Neural crest cell (in vitro differentiated cells): ENCODE measurements at places on chromosomes 16 and 17.

DNA sequence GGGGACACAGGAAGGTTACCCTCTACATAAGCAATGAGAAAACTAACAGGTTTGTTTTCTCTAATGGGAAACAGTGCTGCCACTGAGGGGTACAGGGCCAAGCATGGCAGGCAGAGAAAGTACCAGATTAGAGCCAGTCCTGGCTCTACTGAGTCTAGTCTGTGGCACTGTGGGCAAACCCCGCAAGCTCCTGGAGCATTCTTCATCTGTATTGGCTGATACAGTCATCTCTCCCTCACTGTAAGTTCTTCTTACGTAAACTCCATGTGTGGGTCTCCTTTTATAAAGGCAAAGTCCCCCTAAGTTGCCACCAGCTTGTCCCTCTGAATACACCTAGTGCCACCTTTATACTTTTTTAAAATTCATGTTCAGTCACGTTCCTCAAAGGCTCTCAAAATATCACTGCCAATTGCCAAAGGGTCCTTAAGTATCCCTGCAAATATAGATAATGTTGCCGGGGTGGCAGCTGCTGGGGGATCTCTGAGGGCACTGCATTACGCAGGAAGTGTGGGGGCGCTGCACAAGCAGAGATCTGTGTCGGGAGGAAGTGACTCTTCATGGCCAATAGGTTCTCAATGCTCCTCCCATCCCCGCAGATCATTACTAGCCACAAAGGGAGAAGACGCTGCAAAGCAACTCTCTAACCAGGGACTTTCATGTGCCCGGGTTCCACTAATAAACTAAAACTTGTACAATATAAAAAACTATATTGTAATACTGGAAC, 18.8 kb downstream of the XPO6 start:
- no peak for DNase-seq

DNA sequence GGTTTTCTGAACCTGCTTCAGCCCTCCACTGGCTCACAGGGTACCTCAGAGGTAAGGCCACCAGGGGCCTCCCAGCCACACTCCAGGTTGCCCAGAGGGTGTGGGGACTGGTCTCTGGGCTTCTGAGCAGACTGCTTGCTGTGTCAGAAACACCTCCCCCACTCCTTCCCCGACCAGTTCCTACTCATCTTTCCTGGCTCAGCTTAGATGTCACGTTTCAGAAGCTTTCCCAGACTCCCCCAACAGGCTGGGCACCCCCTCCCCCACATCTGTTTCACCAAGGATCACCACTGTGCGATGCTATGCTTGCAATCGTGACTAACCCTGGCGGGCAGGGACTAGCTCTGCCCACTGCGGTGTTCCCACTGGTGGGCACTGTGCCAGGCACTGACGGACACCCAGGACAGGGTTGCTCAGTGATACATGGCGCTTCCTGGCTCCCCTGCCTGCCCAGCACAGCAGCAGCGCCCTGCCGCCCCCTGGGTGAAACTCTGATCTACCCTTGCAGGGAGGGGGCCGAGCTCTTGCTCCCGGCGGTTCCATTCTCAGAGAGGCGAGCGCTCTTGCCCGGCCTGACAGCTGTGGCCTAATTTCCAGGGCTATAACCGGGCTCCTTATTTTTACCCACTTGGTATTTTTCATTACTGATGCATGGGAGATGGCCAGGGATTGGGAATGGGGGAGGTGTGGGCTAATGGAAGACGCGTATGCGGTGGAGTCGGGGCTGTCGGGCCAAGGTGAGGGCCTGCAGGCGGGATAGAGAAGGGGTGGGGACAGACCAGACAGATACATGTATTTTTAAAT, 29.4 kb upstream of the MTSS2 start:
- DNase-seq, result no peak

- no peak for DNase-seq
Measured at GRCh38 chr16:85407-85782, 7.4 kb downstream of the MPG start.

GRCh38 chr16:51937771-51938170, 609.2 kb downstream of the TOX3 start:
- no peak for DNase-seq

- DNase-seq, result peak; percentile 94
Measured at GRCh38 chr16:75566040-75566757, at the start of gene GABARAPL2. Gene GABARAPL2 (plus strand): TSS chr16:75566379. CDS start chr16:75566487, 108 bp downstream.

GRCh38 chr17:28616281-28616680, 2.3 kb upstream of the RSKR start:
- DNase-seq, result no peak

GRCh38 chr17:16486373-16487250, 5.4 kb downstream of the LRRC75A start:
- DNase-seq, result no peak

GRCh38 chr17:73151916-73152632, 12.7 kb upstream of the SSTR2 start:
- DNase-seq, result no peak

DNA sequence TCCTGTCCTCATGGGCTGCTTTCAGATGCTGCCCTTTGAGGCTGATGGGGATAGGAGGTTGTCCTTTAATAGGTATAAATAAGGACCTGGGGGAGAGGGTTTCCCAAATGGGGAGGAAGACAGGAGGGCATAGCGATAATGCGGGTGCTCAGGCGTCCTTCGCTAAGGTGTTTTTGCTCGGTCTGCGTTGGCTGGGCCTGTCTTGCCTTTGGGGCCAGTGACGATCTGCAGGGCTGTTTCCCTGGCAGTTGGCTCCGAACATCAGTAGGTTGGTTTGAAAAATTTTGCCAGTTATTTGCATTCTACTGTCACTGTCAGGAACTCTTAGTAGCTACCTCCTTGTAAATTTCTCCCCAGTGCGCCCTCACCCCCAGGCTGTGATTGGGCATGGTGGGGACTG, 37.8 kb upstream of the CDC42EP4 start:
- DNase-seq, result no peak

GRCh38 chr17:83037874-83038165, 41.6 kb upstream of the METRNL start:
- no peak for DNase-seq

GRCh38 chr17:76989519-76989918, 121.3 kb downstream of the MGAT5B start:
- no peak for DNase-seq

DNA sequence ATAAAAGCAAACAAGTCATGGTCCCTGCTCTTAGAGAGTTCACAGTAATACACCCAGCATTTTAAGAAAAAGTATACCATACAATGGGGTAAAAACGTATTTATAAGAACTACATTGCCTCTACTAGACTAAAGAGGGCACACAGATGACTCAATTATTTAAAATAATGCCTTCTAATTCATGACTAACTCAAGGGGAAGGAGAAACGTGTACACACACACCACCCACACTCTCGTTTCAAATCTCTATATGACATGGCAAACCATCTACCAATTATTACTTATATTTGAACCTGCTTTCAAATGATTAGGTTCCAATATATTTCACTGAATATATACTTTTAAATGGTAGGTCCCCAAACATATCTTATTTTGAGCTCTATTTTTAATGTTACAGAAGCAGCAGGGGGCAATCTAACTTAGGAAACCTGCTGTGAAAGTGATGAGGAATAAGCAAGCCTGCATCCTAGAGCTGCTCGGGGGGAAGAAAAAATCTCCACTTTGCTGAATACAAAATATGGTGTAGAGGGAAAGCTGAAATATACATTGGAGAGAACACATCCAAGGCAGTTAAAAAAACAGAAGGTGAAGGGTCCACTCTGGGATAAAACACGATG, 232.4 kb upstream of the PSMD7 start:
- no peak for DNase-seq

GRCh38 chr17:44198721-44199552, 747 bp downstream of the ATXN7L3 start:
- peak; percentile 41 for DNase-seq

DNA sequence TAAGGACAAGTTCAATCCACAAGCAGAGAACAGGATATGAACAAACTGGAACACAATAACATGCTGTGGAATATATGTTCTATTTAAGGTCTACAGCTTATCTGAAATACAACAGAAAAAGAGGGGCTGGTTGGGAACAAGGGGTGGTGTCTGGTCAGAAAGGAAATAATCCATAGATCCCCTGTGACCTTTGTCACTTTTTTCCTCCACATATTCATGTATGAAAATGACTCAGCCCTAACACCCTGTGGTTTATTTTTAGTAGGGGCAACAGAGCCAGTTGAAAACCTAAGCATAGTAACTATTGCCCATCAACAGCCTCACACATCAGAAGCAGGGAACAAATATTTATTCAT, 12.3 kb upstream of the SPAG9 start:
- DNase-seq, result no peak

- DNase-seq, result no peak
Measured at GRCh38 chr16:56260378-56261160, 69.3 kb downstream of the GNAO1 start.

DNA sequence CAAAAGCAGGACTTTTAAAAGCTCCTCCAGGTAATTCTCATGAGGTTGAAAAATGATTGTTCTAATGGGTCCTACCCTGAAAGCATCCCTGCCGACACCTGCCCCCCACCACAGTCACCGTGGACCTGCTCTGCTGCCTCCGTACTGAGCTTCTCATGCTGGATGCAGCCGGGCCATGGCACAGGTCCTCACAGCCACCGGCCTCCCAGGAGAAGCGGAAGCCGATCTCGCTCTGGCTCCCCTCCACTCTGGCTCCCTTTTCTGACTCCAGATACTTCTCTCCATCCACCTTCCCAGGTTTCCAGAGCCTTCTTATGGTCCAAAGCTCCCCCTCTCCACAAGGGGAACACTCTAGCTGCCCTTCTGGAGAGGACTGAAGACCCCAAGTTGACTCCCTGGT, 10.2 kb downstream of the RPRML start:
- no peak for DNase-seq

DNA sequence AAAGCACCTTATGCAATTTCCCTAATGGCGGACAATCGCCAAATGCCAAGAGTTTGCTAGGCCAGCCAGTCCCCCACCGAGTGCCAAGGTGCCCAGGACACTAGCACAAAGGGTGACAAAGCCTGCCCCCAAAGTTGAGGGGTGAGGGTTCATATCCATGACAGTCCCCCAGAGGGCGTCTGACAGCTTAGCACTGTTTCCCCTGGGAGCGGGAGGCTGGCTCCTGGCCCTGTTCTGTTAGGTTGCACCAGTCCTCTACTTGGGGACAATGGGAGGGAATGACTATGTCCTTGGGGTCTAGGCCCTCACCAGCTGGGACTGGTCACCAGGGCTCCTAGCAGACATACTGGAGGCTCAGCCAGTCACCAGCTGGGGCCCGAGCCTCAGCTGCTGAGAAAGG, 66.9 kb downstream of the MYO18A start:
- DNase-seq, result no peak

GRCh38 chr16:12674071-12674470, 129.6 kb downstream of the CPPED1 start:
- no peak for DNase-seq

DNA sequence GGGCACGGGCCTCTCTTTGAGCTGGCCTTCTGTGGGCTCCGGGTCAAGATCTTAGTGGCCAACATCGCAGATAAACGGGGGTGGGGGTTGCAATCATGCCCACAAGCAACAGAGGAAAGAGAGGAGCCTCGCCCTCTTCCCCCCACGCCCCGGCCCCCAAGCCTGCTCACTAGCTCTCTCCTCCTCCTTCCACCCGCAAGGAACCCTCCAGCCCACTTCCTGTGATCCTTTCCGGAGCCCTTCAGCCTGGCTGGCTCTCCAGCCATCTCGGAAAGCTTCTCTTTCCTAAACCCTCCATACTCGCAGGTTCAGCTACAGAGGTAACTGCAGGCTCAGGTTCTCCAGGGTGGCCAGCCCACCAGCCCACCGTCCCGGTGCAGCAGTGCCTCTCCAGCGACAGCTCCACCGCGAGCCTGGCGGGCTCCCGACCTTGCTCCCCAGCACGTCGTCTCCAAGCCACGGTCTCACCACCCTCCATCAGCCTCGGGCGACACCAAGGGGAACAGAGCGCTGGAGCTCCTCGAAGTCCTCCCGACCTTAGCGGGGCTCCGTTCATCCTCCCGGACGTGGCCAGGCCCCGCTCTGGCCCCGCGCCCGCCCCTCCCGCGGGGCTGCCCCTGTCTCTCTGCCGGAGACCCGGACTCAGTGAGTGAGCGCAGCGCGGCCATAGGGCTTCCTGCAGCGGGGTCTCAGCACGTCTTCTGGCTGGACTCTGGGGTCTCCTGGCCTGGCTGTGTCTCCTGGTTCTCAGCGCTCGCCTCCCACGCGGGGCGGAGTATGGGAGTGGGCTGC, 12.9 kb upstream of the ODF4 start:
- peak; percentile 26 for DNase-seq

- DNase-seq, result peak; percentile 79
Measured at GRCh38 chr17:74354123-74354522, 7.5 kb downstream of the BTBD17 start.

- DNase-seq, result no peak
Measured at GRCh38 chr17:58679263-58680037, 12.4 kb downstream of the TEX14 start.

GRCh38 chr16:86270696-86271095, 239.6 kb upstream of the FOXF1 start:
- no peak for DNase-seq

- DNase-seq, result no peak
Measured at GRCh38 chr17:5665164-5665563, 80.9 kb upstream of the NLRP1 start.

DNA sequence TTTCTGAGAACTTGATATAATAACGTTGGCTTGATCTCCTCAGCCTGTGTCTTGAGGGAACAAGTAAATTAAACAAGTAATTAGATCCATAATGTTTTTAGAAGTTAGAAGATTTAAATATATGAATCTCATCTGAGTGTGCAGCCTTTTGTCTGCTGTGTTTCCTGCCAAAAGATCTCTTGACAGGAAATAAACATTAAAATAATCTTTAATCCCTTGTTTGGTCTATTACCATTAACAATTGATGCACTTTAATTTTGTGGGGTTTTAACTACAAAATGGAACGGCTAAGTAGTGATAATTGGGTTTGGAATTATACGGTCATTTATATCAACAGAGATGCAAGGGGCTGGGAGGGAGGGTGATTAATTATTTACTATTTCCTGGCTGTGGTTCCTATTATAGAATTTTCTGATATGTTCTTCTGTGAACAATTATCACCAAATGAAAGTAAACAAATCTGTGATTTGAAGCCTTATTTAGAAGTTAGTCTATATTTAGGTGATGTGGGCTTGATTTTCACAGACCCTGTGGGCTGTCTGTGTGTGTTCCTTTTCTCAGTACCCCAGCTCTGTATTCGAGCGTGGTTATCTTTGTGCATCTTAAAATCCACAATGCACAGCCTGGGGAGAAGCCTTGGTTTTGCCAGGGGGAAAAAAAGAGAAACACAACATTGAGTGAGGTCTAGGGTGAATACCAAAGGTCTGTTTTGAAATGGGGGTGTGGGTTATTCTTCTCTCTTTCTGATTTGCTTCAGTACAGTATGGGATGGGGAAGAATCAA, 556.1 kb downstream of the WWOX start:
- no peak for DNase-seq

GRCh38 chr17:62091804-62092203, 26.7 kb upstream of the MED13 start:
- DNase-seq, result no peak

DNA sequence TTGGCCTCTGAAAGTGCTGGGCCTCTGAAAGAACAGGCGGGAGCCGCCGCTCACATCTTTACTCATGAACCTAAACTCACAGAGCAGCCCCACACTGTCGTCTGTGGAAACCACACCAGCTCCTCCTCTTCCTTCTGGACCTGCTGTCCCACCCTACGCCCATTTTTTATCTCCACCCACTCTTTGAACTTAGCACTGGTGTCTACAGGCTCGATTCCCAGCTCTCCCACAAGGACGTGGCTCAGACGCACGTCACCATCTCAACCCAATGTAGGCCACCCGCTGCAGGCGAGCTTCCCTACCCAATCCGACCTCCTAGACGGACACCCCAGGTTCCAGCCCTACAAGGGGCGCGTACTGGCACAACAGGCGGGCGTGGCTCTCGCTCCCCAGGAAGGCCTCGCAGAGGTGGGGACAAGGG, 62.2 kb downstream of the NXN start:
- DNase-seq, result no peak

GRCh38 chr16:85880861-85881260, 18.1 kb upstream of the IRF8 start:
- DNase-seq, result no peak
